Hematopoietic multipotent progenitor cell treated with erythropoietin and hydrocortisone succinate and interleukin-3 and kit ligand, for 6 days (in vitro differentiated cells): ENCODE measurements at places on chromosomes 5 and 9.

GRCh38 chr5:116675626-116675910 lies 100.9 kb upstream of the SEMA6A start:
- no peak for DNase-seq

- no peak for DNase-seq
Observed at GRCh38 chr9:111052791-111053190, 14.5 kb upstream of the LPAR1 start.

GRCh38 chr9:98922721-98923435 lies 20.8 kb upstream of the COL15A1 start:
- DNase-seq: no peak

DNA sequence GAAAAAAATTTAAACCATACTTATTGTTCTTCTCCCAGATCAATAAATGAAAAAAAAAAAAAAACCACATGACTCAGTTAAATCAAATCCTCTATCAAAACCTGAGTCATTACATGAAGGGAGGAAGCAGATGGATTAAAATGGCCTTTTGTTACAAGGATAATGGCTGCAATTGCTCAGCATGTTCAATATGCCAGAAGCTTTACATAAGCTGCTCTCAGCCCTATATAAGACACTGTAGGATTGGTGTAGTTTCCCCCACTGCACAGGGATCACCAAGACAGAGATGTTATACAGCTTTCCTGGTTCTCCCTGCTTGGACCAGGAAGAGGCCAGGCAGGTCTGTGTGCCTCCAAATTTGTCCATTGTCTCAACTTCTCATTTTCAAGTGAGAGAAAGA lies 101.6 kb upstream of the MAP1B start:
- no peak for DNase-seq

DNA sequence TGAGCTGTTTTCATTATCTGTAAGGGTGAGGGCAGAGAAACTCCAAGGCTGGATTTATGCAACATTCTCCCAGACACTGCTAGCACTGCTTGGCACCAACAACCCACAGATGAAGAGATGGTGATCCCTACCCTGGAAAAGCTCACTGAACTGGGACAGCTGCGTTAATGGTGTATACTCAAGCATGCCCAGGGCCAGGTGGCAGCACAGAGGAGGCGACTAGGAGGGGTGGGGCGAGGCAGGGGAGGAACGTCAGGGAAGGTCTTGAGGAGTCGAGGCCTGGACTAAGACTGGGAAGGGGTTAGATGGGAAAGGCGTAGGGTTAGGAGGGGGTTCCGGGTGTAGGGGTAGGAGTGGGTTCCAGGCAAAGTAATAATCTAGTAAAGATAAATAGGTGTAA lies 73.1 kb upstream of the TBC1D9B start:
- DNase-seq: no peak

DNA sequence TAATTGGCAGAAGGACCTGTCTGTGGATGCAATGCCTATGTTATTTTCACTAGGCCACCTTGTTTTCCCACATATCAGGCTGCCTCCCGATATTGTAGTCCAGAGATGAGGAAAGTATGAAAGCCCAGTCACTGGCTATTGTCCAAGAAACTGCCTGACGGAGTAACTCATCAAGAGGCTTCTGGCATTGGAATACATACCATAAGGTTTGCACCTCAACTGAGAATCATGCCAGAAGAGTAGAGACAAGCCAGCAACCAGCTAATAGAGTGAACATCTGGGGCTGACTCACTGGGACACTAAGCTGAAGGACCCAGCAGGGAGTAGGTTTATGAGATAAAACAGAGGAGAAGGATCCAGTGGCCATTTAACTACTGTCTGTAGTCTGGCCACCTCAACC lies 137.2 kb upstream of the FST start:
- DNase-seq: no peak

DNA sequence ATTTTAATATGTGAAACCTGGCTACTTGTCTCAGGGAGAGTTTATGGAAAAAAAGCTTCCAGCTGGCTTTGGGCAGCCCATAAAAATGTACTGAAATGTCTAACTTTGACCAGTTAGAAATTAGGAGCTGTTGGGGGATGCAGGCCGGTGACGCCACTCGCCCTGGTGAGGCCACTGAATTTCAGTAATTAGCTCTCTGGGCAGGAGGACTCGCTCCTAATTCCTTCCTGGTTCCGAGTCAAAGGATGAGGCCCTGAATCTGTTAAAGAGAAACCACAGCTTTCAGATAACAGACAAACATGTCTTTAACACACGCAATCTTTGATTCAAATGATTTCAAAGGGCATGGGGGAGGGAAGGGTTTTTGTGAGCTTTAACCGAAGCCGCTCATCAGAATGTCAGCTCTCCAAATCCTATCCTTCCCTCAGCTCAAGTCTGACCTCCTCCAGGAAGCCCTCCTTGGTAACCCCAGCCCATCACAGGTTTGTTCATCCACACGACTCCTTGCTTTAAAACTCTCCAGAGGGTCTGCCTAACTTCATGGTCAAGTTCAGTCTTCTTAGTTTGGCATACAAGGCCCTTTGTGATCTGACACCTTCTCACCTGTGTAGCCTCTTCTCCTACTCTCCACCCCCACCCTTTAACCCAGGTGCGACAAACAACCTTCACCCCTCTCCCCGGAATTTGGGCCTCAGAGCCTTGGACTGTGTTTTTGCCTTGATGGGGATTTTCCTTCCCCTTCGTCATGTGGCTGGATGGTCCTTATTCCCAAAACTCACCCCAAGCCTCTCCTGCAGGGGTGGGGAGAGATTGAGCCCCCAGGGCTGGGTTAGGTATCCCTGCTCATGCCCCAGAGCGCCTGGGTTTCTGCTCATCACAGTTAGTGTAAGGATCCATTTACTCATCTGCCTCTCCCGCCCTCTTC lies 13.6 kb upstream of the PHF19 start:
- peak; percentile 69 for DNase-seq

DNA sequence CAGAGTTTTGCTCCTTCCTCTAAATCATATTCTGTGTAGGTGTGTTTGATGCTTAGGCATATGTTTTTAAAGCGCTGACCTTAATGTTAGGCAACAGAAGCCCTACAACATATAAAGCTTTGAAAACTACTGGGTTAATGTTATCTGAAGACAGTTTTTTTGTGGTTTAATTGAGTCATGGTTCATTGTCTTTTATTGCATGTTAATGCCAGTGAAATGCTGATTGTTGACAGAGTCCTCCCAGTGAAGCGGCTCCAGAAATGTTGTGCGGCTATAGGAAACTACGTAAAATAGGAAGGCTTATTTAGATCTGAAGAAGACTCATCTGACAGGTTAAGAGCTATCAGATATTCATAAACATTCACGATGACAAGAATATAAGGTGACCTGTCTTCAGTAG lies 424.6 kb downstream of the CCDC171 start:
- no peak for DNase-seq

GRCh38 chr9:81112627-81113452 lies 576.5 kb downstream of the TLE1 start:
- no peak for DNase-seq

DNA sequence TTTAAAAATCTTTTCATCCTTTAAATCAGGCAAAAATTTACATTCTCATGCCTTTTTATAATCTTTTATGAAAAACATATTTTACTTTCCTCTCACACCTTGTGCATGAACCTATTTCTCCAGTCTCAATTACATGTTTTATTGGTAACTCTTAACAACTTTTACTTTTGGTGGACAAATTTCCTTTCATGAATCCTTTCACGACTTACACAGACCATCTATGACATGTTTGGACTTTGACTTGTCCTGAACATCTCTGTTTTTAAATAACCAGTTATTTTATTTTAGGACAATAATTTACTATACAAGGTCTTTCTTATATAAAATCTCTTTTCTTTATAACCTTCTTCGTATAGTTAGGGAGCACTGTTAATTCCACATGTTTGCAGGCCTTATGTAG lies 26.5 kb upstream of the MTMR12 start:
- peak; percentile 45 for DNase-seq
